Posterior cingulate gyrus (tissue), 11 donors: ENCODE measurements at places on chromosomes 11 and 22.

GRCh38 chr11:76798671-76799065 lies 15.5 kb downstream of the TSKU start:
- no peak for DNase-seq

DNA sequence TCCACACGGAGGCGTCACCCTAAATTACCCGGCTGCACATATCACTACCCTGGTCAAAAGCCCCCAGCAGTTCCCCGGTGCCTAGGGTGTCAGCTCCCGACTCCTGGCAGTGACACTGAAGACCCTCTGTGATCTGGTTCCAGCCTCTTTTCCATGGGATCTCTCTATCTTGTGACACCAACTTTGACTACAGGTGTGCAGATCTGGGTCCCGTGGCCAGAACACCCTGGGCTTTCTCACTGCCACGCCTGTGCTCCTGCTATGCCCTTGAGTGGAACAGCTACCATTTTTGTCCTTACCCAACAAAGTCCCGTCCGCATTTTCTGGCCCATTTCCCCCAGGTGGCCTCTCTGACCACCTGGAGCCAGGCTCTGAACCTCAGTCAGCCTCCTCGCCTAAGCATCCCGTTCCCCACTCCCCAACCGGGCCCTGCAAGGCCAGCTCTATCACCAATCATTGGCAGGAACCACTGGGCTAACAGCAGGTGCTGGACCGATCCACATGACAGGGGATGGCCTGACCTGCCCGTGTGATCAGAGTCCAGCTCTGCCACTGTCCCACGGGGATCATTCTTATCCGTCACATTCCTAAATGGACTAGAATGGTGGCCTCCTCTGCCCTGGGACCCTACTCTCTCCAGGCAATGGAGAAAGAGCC lies 20.7 kb upstream of the CBX7 start:
- DNase-seq = no peak

DNA sequence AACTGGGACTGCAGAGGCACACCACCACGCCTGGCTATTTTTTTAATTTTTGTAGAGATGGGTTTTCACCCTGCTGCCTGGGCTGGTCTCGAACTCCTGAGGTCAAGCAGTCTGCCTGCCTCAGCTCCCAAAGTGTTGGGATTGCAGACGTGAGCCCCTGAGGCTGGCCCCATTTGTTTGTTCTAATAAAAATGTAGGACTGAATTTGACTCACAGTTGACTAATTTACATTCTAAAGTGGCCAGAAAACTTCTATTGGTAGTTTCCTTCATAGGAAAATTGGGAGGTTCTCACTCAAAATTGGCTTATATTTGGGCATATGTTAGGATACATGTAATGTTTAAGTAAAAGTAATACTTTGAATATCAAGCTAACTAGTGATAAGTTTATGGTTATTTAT lies 35.0 kb downstream of the PPFIA1 start:
- DNase-seq = no peak

DNA sequence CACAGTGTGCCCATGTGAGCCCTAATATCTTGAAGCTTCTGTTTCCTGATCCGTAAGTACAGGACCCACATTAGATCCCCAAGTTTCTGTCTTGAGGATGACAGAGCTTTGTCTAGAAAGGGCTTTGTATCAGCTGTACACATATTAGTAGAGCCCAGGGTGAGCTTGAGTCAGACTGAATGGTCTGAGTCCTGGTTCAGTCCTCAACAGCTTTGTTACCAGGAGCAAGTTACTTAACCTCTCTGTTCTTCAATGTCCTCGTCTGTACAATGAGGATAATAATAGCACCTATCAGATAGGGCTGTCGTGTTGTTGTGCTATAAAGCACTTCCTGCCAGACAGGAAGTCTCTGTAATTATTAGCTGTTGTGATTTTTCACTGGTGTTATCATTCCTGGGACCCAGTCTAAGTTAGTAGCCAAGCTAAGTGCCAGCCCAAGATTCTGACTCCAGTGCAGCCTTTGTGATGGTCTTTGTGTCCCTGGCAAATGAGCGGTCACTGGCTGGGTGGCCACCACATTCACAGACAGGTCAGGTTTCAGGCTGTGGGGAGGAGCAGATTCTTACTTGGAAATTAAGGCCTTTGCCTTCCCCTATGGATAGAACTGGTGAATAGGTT lies 6.8 kb downstream of the TOM1 start:
- no peak for DNase-seq

- DNase-seq = no peak
These were observed 10.9 kb downstream of the KMT5B start for GRCh38 chr11:68202165-68202564.

- no peak for DNase-seq
These were observed 8.0 kb upstream of the CAVIN3 start for GRCh38 chr11:6328321-6328720.
